Stimulated activated CD4-positive, alpha-beta T cell treated with anti-CD3 and anti-CD28 coated beads, TNF-alpha, amount 100 ng/mL, for 1 hour (primary cell): ENCODE measurements at places on chromosomes 7 and 10.

DNA sequence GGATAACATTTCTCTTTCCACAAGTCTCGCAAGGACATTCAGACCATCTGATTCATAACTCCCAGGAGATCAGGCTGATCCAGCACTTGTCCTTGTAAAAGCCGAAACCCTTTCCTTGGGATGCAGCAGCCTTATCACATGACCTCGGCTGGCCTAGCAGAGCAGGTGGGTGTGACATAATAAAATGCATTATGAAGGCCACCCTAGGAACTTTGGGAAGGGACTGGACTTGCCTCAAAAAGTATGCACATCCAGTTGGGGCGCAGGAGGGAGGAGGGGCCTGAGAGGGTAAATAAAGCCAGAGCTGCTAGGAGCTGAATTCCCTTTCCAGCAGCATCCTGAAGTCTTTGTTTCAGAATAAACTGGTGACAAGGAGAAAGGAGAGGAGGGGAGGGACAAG, 260.8 kb downstream of the SNX13 start:
- no peak for DNase-seq

DNA sequence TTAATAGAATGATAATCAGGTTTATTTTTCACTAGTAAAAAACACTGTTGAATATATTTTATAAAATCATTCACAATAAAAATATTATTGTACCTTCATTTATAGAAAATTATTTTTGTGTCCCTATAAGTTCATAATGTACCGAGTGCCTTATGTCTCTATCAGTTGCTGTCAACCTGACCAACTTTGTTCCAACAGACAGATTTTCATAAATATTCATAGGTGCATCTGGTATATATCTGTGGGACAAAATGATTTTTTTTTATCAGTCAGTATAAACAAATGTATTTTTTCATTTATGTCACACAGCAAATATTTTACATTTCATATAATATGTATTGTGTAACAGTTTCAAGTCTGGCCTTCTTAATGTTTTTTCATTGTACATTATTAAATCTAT, 195.9 kb downstream of the HGF start:
- DNase-seq: no peak

- DNase-seq: no peak
These were observed 66.5 kb downstream of the SCRN1 start for GRCh38 chr7:29922921-29923700.

DNA sequence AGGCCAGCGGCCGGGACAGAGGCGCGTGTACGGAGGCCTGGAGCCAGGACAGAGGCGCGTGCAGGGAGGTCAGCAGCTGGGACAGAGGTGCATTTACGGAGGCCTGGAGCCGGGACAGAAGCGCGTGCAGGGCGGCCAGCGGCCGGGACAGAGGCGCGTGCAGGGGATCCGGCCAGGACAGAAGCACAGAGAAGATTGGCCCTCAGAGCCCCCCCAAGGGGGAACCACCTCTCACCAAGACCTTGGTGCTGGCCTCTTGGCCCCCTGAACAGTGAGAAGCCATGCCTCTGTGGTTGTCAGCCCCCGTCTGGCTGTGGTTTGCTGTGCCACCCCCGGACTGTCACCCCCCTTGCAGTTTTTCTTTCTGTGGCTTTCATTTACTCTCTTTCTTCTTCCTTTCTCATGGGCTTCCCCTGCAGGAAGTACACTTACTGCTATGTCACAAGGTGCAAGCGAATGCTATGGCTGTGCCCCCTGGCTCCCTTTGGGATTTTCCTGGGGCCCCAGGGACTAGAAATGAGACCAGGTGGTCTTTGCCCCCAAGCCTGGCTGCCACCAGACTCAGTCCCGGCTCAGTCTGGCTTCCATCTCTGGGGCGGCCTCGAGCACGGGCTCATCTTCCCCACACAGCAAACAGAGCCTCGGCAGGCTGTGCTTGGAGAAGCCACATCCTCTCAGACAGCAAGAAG, 41.1 kb downstream of the INSIG1 start:
- DNase-seq: no peak

GRCh38 chr10:88499569-88500470, 83.3 kb downstream of the RNLS start:
- DNase-seq: no peak

- DNase-seq: no peak
These were observed 32.0 kb downstream of the GBX1 start for GRCh38 chr7:151135525-151135845.
